ENCODE measurements at places on chromosomes 1 and 21. TPM values are rescaled to one million over a fixed set of nuclear protein-coding genes. Genes with fewer than 3 reads are reported as not detected.

GCSAML gene
- not detected for total RNA-seq

- peak overlapping the region; percentile 80 for H3K27ac ChIP-seq
- peaks cover 11% of the 10 kb centered on the region for H3K36me3 ChIP-seq
- H3K27me3 ChIP-seq: no peaks in the 10 kb centered on the region
- peak overlapping the region; percentile 96 for H3K4me3 ChIP-seq
- peaks cover 31% of the 10 kb centered on the region for H3K4me1 ChIP-seq
- DNase-seq: no peak
Measured at GRCh38 chr1:28371010-28371377, 1.5 kb downstream of the PHACTR4 start.

GRCh38 chr1:162537216-162537615 lies 24.3 kb upstream of the UAP1 start:
- H3K27ac ChIP-seq: no peak overlapping the region
- peaks cover 7% of the 10 kb centered on the region for H3K36me3 ChIP-seq
- H3K4me3 ChIP-seq: no peak overlapping the region
- peaks cover 17% of the 10 kb centered on the region for H3K4me1 ChIP-seq

EFCAB14 gene
- 96.9 TPM for total RNA-seq

DNA sequence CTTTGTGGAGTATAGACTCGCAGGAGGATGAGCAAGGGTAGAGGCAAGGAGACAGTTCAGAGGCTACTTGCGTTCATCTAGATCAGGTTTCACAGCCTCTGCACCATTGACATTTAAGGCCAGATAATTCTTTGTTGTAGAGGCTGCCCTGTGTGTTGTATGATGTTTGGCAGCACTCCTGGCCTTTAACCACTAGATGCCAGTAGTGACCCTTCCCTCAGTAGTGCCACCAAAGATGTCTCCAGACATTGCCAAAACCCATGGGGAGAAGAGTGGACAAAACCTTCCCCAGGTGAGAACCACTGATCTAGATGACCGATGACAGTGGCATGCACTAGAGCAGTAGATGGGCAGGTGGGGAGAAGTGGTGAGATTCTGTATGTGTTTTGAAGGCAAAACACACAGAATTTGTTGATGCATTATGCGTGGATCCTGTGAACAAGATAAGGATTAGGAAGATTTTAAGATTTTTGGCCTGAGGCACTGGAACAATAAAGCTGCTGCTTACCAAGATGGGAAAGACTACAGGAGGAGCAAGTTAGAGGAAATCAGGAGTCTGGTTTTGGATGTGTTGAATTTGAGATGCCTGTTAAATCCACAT lies 9.9 kb upstream of the COG2 start:
- no peak overlapping the region for H3K4me3 ChIP-seq
- H3K27me3 ChIP-seq: peaks cover 16% of the 10 kb centered on the region
- no peak for DNase-seq
- no peaks in the 10 kb centered on the region for H3K4me1 ChIP-seq

DNA sequence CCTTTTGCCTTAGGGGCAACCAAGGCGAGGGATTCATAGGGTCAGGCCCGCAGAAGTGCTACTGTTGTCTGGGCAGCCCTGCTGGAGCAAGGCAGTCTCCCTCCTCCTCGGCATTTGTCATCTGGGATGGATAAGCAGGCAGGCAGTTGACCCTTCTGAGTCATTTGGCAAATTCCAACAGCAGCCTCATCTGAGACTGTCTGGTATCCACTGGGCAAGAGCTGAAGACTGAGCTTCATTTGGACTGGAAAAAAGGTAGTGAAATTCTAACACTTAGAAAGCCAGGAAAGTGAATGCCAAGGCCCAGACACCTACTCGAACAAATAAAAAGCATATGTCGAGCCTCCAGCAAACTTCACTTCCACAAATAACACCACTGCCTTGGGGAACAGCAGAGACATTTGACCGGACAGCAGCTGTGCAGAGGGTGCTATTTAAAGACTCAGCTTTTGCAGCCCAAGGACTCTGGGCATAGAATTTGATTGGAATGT lies 4.0 kb upstream of the ZBTB40 start:
- no peak overlapping the region for H3K4me3 ChIP-seq
- H3K27me3 ChIP-seq: peaks cover 8% of the 10 kb centered on the region
- peaks cover 10% of the 10 kb centered on the region for H3K4me1 ChIP-seq
- no peak for DNase-seq
- no peak overlapping the region for H3K27ac ChIP-seq

DNA sequence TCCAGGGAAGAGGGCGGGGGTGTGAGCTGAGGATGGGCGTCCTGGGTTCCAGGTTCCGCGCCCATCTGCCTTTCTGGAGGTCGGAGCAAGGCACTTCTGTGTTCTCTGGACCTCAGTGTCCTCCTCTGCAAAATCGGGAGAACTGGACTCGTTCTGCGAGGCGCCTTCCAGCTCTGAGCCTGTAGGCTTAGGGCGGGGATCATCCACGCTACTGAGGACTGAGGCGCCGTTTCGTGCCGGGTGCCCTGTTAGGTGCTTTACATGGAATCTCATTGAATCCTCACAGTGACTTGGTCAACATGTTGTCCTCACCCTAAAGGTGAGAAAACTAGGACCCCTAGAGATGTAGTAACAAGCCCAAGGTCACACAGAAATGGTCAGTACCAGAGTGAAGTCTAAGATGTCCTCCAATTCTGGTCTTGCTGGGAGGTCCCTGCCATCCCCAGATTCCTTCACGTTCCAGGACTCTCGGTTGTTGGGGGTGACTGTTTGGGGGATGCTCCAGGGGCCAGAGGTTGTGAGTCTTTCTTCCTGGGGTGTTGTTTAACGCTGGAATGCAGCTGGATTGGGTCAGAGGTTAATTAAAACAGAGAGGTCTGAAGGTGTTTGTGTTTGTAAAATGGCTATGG lies 677 bp downstream of the PRKAA2 start:
- peaks cover 37% of the 10 kb centered on the region for H3K27me3 ChIP-seq
- H3K4me3 ChIP-seq: no peak overlapping the region
- no peak for DNase-seq
- no peaks in the 10 kb centered on the region for H3K36me3 ChIP-seq

GRCh38 chr1:114505148-114505561 lies 5.8 kb downstream of the TRIM33 start:
- DNase-seq: no peak
- peaks cover 60% of the 10 kb centered on the region for H3K36me3 ChIP-seq
- no peak overlapping the region for H3K27ac ChIP-seq

DNA sequence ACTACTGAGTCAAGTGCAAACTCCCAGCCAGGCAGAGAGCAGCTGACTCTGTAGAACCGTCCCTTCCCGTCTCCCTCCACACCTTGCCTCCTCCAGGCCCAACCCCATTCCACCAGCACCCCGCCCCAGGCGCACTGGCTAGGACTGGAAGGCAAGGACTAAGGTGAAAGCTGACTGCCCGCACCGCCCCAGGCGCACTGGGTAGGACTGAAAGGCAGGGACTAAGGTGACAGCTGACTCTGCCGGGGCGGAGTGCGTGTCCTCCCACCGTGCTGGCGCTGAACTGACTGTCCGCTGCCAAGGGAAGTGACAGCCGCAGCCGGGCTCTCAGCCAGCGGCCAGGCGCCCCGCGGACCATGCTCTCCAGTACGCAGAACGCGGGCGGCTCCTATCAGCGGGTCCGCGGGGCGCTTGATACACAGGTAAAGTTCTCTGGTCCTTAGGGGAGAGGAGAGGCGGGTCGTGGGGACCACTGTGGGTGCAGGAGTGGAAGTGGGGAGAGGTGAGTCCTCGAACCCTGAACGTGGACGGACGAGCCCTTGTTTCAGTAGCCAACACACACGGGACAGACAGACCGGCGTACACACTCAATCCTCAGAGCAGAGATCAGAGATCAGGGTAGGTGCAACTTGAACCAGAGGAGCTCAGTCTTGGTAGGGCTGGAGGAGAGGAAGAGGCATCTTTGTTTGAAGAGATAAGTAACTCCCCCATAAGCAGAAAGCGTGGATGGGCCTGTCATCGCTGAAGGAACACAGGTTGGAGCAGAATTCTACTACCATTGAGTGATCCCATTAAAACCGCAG lies 58.0 kb downstream of the RBM11 start:
- no peak overlapping the region for H3K27ac ChIP-seq
- H3K27me3 ChIP-seq: peaks cover 28% of the 10 kb centered on the region
- no peaks in the 10 kb centered on the region for H3K4me1 ChIP-seq
- H3K36me3 ChIP-seq: no peaks in the 10 kb centered on the region

TSPEAR gene
- total RNA-seq: not detected

DNA sequence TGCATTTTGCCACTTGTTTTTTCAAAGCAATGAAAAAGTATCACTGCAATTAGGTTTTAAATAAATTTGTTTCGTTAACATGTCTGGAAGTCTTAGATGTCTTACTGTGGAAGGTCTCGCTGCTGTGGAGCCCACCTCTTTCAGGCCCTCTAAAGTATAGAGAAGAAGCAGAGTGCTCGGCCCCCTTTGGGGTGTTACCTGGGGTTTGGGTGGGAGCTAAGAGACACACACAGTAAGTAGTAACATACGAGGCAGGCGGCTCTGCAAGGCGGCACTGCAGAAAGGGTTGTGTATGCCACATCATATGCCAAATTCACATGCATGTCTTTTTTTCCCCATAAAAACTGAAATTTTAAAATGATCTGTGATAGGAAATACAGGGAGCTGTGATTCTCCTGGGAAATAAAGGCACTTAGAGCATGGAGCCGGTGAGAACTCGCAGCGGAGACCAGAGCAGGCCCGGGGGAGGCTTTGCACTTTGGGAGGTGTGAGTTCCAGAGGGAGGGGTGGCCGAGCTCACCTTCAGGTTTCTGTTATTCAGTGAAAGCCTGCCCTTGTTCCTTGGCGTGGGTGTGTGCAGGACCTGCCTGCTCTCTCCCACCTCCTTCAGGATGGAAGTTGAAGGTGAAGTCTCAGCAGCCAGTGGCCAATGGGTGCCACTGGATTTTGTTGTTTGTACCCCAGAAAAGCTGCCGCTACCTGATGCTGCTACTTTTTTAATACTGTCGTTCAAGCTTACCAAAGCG lies 35.7 kb upstream of the PWP2 start:
- no peak overlapping the region for H3K4me3 ChIP-seq
- DNase-seq: no peak
- H3K36me3 ChIP-seq: peaks cover 71% of the 10 kb centered on the region

KCNJ9 gene
- total RNA-seq: not detected

DNA sequence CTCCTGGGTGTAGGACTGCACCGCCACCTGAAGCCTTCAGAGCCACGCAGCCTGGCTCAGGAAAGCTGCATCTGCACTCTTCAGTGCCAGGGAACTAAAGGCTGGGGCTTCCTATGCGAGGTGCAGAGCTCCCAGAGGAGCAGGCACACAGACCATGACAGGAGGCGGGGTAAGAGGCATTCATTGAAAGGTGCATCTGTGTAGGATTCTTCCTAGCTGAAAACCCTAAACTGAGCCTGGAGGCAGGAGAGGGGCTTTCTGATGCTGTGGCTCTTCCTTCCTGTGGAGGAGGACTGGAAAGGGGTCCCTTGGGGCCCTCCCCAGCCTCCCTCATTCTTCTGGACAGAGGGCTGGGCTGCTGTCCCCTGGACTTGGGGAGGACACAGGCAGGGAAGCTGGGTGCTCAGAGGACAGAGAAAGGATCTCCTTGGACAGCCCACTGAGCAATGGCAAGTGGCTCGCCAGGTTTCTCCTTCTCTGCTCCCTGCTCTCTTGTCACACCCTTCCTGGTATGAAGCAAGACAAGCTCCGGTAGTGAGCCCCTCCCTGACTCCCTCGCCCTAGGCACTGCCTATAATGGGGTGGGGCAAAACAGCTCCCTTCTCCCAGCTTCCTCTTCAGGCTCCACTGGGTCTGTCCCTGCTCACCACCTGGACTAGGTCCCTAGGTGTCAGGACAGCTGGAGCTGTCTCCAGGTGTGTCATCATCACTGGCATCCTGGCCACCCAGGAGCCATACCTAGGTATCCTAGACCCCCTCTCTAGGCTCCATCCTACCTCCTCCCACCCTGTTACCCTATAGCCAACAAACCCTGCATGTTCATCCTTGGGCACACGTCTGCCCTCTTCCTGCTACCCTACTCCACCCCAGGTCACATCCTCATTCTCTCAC lies 20.0 kb downstream of the S100A6 start:
- no peaks in the 10 kb centered on the region for H3K36me3 ChIP-seq
- H3K4me3 ChIP-seq: no peak overlapping the region

GRCh38 chr1:78385744-78386462 lies 104.9 kb upstream of the PTGFR start:
- no peak overlapping the region for H3K4me3 ChIP-seq
- no peak for DNase-seq
- H3K4me1 ChIP-seq: no peaks in the 10 kb centered on the region

PRRX1 gene
- total RNA-seq: not detected

Measured in activated CD4-positive, alpha-beta memory T cell treated with anti-CD3 and anti-CD28 coated beads, Interleukin-2, amount 10 ng/mL, durations not matched to agents 7 days and 5 days (primary cell).